ENCODE measurements at places on chromosomes 4 and X. TPM values are rescaled to one million over a fixed set of nuclear protein-coding genes. Genes with fewer than 3 reads are reported as not detected.

GALNT7 gene
- total RNA-seq, result 32.0 TPM

LEF1 gene
- 37.1 TPM for total RNA-seq

ZMYM3 gene
- 97.1 TPM for total RNA-seq

MCF2 gene
- total RNA-seq, result 55.2 TPM

INTS6L gene
- 47.6 TPM for total RNA-seq

- DNase-seq, result no peak
These were observed 10.1 kb downstream of the SCARB2 start for GRCh38 chr4:76203541-76203940.

GRCh38 chr4:102477657-102478056 is 23.5 kb upstream of the NFKB1 start:
- no peak for DNase-seq

GRCh38 chr4:19005211-19005610 is 983.7 kb upstream of the LCORL start:
- DNase-seq, result no peak

GRCh38 chr4:169092889-169093522 is 83.0 kb upstream of the CBR4 start:
- DNase-seq, result no peak

- DNase-seq, result no peak
These were observed 58.6 kb downstream of the GATB start for GRCh38 chr4:151702256-151702655.

DNA sequence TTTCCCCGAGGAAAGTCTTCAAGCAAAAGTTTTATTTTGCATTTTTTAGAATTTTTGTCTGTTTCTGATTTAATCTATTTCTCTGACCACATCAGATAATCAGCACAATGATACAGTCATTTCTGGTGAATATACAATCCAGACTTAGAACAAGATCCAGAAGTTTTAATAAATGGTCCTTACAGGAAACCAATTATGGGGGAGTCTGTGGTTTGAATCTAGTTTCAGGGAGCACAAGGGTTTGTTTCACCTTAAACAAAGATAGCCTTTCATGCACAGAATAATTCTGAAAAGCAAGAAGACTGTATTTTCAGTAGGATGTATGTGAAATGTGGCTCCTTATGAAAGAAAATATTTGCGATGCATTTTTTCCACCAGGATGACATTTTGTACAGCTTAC is 158.5 kb upstream of the ARSJ start:
- DNase-seq, result no peak

DNA sequence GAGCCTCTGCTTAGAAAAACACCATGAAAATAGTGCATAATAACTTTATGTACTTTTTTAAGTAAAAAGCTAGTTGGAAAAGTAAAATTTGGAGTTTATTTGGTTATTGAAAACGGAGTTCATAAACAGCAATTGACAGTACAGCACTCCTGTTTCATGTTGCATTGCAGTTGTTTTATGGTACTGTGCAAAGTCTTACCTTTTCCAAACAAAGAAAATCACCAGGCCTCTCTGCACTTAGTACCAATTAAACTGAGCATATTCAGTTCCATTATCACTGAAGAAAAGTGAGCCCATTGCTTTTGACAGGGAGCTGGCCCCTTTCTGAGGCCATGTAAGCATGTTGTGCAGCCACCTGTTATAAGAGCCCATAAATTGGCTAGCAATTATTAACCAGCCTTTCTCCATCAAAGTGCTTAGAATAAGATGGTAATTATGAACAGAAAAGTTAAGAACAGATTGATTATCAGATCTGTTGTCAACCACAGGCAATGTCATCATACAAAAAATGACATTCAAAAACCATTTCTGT is 376.6 kb upstream of the EMCN start:
- DNase-seq, result no peak

DNA sequence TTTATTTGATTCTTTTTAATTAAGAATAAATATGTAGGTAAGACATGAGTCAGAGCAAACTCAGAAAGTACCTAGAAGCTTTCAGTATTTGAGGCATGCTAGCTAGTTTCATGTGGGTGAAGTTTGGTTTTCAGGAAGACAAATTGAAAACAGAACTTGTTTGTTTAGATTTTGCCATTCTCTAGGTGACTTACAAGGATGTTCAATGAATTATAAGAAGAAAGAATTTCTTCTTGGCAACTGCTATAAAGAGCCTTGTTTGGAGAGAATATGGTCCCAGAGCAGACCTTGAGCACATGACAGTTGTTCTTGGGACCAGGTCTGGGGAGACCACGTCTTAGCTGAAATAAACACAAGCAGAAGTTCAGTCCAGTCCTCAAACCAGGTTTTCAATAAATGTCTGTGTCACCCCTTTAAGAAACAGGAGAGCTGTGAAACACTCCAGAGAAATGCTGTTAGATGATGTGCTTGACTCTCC is 38.0 kb upstream of the IL21 start:
- DNase-seq, result no peak
